ENCODE measurements at places on chromosomes 16 and 17.

- no peak for DNase-seq
These were observed 9.2 kb upstream of the BAIAP2 start for GRCh38 chr17:81025741-81026129.

DNA sequence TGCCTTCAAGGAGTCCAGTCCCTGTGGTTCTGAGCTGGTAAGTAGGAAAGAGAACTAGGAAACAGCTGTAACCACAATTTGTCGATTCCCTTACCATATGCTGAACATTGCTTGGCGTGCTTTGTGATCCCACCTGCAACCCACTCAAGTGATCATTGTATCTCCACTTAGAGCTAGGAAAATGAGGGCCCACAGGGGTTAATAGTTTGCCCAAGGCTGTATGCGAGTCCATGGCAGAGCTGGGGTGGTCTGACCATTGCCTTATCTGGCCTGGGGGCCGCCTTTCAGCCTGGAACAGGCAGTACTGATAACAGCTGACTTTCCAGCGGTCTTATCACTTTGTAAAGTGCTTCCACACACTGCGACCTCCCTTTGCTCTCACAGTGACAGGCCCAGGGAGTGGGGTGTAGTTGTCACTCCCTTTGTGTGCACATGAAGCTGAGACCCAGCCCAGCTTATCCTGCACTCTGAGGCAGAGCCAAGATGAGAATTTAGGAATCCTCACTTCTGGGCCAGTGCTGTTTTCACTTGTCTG is 9.8 kb downstream of the MYL4 start:
- no peak for DNase-seq

DNA sequence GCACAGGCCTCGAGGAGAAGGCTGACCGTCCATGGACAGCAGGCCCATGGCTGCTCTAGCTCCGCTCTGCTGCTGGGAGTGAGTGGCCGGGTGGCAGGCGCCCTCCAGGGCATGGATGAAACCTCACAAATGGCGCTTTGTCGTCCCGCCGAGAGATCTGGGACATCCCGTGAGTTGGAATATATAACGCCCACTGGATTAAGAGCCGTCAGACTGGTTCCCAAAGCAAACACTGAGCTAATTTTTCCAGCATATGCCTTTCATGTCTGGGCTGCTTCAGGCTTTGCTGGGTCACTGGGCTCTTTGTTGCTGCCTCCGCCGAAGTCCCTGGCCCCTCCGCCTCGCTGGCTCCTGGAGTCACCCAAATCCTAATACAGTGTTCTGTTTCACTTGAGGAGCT is 266.3 kb downstream of the FOXL1 start:
- DNase-seq, result no peak

- no peak for DNase-seq
These were observed 40.3 kb downstream of the WNT3 start for GRCh38 chr17:46777943-46778915.
